ENCODE measurements at places on chromosomes 3 and 15.

GRCh38 chr3:69695443-69695842, 43.8 kb upstream of the MITF start:
- no peak for DNase-seq

GRCh38 chr3:3071136-3071535, 39.0 kb downstream of the IL5RA start:
- DNase-seq = no peak

- no peak for DNase-seq
These were observed 267.2 kb downstream of the PYDC2 start for GRCh38 chr3:191728186-191728585.

DNA sequence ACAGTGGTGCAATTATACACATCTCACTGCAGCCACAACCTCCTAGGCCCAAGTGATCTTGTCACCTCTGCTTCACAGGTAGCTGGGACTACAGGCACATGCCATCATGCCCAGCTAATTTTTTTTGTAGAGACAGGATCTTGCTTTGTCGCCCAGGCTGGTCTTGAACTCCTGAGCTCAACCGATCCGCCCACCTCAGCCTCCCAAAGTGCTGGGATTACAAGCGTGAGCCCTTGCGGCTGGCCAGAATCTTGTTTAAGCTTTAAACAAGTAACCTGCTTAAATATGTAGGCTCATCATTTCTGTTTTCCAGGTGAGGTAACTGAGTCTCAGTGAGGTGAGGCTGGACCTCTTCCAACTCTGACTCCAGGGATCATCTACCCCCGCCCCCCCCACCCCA, 7.7 kb upstream of the PSTPIP1 start:
- DNase-seq = no peak

DNA sequence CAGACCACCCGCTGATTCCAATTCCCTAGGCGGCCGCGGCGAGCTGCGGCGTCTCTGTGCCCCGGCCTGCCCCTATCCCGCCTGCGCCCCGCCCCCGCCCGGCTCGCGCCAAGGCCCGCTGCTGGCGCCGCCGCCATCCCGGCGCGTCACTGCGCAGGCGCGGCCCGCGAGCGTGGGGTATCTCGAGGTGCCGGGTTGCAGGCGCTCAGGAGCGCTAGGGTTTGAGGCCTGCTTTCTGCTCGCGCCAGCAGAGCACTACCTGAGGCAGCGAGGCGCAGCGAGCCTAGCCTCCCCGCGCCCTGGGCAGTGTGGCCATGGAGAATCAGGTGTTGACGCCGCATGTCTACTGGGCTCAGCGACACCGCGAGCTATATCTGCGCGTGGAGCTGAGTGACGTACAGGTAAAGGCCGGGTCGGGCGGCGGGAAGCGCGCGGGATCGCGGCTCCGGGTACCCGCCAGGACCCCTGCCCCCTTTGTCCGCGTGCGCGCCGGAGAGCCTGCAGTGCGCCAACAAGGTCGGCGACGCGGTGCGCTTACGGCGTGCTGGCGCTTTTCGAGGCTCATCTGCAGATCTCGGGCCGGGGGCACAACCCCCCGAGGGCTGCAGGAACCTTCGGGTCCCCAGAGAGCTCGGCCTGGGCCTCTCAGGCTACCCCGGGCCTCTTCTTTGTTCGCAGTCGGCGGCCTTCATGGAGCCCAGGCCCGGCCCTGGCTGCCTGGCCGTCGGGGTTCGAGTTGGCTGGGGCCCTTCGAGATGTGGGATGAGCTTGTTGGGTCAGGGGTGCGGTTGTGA, at the start of gene HACD3:
TSS of gene HACD3 (plus strand) at position 146 of the 794 bp plus-strand sequence. CDS start at position 315, 169 bp downstream.
- peak; percentile 85 for DNase-seq

DNA sequence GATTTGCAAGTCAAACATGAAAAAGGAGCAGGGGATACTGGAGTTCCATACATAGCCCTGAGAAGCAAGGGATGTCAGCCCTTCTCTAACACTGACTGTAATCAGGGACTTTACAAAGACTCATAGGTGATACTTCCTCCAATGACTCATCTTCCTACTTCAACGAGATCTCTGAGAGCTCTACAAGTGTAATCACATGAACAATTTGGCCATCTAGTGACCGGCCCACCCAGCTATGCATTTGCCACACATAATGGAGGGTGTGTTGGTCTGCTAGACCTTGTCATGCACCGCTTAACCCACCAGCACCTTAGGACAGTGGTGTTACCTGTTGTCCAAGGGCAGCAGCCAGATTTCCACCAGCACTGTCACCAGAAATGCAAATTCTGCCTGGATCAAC, 75.3 kb downstream of the NCEH1 start:
- DNase-seq = no peak

DNA sequence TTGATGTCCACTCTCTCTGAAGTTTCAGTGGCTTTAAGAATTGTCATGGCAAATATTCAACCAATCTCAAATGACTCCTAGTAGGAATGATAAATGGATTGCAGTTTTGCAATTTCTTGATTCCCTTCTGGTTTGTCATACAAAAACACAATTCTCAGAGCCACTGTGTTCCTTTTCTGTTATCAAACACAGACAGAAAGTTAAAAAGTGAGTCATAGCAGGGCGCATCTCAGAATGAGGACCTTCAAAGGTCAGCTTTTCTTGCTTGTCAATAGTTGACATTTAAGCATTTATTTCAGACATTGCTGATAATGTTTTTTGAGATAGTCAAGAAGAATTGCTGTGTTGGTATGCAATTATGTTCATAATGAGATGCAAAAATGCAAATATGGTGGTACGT, 405.9 kb downstream of the NR2F2 start:
- no peak for DNase-seq

GRCh38 chr3:197244751-197245150, 53.7 kb downstream of the DLG1 start:
- no peak for DNase-seq

- DNase-seq = no peak
These were observed 3.0 kb downstream of the ADAMTS9 start for GRCh38 chr3:64684715-64685261.

GRCh38 chr3:38148311-38148882, 9.9 kb downstream of the MYD88 start:
- DNase-seq = no peak

DNA sequence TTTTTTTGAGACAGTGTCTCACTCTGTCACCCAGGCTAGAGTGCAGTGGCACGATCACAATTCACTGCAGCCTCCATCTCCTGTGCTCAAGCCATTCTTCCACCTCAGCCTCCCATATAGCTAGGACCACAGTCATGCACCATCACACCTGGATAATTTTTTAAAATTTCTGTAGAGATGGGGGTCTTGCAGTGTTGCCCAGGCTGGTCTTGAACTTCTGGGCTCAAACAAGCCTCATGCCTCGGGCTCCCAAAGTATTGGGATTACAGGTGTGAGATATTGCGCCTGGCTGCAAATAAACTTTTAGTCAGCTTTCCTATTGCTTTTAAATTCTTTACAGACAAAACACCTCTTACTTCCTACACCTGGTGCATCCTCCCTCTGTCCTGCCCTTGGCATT, 102.1 kb upstream of the VEPH1 start:
- no peak for DNase-seq

Data from activated T-helper 1 cell treated with Interleukin-2 at 50 U/mL for 16 hours (primary cell).